ENCODE measurements at places on chromosomes 16 and 17.

GRCh38 chr16:79786389-79786788, 185.9 kb upstream of the MAF start:
- no peak for DNase-seq

DNA sequence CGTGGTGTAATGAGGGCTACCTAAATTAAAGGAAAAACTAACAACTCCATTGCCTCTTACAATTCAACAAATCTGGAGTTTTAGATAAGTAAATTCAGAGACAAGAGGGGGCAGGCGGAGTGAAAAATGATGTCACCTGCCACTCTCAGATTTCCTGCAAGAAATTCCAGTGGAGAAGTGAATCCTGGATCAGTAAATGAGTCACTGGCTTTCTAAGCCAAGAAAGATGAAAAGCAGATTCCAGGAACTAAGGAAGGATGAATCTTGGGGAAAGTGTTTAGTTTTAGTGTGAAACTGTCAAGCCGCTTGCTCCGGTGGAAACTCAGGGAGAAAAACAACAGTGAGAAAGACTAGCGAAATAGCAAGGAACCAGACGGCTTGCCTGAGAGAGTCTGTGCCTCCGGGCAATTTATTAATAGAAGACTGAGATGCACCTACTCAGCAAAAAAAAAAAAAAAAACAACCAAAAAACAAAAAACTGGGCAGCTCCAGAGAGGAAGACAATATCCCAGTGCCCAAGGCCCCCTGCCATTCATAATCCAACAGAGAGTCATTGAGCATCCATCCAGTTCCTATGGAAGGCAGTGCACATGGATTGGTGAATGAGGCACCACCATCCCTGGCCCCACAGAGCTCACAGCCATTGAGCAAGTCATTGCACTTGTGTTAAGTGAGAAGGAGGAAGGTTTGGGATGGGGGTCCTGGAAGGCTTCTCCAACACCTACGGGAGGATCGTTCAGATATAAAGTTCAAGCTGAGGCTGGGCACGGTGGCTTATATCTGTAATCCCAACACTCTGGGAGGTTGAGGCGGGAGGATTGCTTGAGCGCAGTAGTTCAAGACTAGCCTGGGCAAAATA, 12.1 kb upstream of the RIPOR1 start:
- no peak for DNase-seq

DNA sequence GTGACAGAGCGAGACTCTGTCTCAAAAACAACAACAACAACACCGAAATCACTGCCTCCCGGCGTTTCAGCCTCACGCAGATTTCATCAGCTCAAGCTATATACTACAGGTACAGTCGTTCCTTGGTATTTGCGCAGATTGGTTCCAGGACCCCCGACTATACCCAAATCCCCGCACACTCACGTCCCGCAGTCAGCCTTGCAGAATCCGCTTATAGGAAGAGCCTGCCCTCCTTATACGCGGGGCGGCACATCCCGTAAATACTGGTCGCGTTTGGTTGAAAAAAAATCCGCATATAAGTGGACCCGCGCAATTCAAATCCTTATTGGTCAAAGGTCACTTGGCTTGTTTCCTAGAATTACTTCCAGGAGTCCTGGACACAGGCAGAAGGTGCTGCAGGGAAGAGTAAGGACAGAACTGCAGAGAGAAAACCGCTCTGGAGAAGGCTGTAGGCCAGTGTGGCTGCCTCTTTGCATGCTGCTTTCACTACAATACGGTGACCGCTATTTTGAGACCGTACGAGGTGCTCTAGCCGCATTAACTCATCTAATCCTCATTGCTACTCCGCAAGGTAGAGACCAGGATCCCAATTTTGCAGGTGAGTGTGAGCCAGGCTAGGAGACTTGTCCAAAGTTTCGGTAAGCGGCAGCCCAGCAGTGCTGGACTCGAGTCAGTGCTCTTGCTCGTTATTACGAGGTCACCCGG, 718 bp downstream of the NDUFAB1 start:
- DNase-seq, result no peak

DNA sequence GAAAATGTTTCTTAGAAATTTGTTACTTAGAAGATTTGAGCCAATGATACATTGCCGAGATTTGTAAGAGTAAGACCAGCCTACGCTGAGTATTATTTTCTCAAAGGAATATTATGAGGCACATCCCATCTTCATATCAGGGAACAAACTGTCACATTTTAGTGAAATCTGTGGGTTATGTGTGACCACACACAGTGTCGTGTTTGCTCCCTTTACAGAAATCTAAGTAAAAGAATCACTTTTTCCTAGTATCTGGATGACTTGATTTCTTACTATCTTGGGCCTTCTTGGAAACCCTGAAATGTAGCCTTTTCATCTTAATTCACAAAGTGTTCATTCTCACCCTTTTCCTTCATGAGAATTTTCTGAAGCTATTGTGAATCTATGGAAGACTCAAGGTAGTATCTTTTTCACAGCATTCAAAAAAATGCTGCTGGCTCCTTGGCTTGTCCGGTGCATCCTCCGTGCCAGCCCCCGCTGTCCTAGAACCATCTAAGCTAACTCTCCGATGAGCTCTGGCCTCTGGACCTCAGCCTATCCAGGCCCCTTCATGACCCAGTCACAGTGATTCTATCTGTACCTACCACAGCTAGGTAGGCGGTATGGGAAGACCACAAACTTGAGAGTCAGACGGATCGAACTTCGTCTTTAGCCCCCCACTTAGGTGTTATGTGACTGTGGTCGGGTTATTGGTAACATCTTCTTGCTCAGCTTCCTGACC, 524.3 kb downstream of the MAF start:
- no peak for DNase-seq

DNA sequence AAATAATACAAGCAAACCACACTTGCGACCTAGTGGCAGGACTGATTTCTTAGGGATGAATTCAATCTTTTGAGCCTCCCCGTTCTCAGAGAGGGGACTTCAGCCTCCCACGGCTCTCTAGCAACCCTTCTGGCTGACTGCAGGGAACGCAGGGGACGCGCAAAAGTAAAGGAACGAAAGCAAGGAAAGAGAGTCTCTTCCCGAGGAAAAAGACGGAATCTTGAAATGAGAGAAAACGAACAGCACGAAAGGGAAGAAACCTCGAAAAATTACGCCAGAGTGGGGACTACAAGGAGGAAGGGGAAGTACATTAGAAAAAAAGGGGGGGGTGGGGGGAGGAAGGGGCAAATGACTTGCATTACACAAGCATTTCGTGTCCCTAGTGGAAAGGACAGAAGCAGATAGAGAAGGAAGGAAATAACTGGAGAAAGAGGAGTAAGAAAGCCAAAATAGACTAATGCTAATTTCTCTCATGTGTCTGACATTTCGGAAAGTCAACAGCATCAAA, 1.2 kb downstream of the GRB2 start:
- DNase-seq, result peak; percentile 61
